D341Med (cell line): ENCODE measurements at places on chromosomes 6 and 20.

DNA sequence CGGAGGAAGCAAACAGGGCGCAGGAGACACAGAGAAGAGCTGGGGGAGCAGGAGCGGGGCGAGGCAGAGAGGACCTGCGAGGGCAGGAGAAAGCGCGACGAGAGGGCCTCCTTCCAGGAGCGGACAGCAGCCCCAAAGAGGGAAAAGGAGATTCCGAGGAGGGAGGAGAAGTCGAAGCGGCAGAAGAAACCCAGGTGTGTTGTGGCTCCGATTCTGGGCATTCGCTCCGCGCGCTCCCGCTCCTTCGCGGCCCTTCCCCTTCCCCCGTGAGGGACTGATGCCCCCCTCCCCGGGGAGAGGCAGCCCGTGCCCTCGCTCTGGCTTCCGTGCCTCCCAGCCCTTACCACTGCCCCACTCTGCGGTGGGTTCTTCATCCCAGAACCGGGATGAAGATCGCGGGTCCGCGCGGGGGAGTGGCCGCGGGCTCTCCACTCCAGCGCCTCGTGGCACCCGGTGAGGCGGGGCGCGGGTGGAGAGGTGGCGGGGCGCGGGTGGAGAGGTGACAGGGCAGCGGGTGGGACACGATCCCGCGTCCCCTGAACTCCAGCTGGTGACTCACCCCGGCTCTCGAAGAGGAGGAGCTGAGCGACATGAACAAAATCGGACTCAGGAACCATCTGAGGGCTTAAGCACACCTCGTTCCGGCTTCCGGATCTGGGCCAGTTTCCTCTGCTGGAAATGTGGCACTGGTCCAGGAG, 22.4 kb downstream of the TMC2 start:
- no peak for DNase-seq

DNA sequence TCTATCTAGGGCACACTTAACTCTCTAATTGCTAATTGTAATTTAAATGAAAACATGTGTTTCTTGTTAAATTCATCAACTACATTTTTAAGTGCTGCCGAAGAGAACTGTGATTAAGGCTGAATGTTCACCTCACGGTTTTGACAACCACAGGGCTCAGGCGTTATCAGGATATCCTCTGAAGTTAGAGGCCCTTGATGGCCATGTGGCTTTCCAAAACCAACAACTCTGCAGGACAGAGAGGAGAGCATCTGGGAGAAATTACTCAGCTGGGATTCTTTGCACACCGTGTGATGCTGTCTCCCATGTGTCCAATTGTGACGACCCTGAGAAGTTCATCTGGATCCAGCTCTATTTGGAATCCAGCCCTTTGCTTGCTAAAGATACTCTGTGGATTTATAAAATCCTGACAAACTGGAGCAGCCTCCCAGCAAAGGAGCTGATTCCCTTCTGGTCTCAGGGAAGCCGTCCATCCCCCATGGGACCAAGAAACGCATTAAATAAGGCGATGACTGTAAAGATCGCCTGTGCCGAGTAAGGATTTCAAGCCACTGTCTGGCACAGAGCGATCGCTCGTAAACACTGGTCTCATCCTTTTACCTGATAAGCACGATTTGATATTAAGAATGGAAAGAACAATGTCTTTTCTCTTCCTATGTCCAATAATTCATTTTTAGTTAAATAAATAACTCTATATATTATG, 401.1 kb downstream of the CD83 start:
- DNase-seq, result peak; percentile 77

DNA sequence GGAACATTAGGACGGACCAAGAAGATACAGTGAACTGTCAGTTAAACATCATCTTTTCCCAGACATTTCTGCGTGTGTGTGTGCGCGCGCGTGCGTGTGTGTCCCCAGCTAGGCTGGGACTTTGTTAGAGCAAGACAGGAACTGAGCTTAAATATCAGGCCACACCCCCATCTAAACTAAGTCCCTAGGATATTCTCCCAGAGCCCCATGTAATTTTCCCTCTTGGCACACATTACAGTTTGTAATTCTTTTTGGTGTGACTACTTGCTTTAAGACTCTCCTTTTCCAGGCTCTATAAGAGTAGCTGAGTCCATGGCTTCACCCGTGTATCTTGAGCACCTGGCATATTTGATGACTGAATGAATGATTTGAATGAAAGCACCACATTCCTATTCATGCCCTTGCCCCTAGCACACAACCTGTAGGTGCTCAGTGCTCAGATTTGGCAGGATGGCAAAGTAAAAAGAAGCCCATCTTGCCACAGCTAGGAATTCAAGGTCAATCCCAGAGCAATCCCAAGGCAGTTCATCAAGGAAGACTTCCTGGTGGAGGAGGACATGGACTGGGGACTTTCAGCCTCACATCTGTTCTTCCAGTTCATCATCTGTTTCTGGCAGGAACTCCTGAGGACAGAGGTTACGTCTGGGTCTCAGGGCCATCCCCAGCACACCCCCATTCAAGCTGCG, 69.2 kb downstream of the MRPL14 start:
- no peak for DNase-seq

GRCh38 chr6:145384503-145384902, 350.8 kb downstream of the EPM2A start:
- DNase-seq, result no peak

- no peak for DNase-seq
Observed at GRCh38 chr6:132259070-132259469, 142.2 kb downstream of the MOXD1 start.

GRCh38 chr20:59955131-59955796, 3.0 kb upstream of the CDH26 start:
- DNase-seq, result peak; percentile 59

- no peak for DNase-seq
Observed at GRCh38 chr20:46621492-46621891, 29.8 kb downstream of the SLC13A3 start.

- DNase-seq, result no peak
Observed at GRCh38 chr6:168606722-168607121, 165.7 kb downstream of the SMOC2 start.

- no peak for DNase-seq
Observed at GRCh38 chr20:21087862-21088540, 18.2 kb downstream of the LINC00237 start.

GRCh38 chr6:29553268-29554057, 6.1 kb downstream of the UBD start:
- peak; percentile 45 for DNase-seq

DNA sequence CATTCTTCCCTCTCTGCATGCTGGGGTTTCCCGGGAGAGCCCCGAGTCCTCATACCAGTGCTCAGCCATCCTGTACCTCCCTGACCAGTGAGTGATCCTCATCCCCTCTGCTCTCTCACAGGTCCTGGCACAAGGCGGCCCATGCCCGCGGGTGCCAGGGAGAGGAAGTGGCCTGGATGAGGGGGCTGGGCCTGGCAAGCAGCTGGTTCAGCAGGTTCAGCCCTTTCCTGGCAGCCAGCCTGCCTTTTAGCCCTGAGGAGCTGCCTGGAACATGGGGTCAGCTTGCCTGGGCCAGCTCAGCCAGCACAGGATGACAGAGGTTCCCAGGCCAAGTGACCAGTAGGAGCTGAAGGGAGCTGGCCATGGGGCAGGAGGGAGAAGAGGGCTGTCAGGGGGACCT, 10.9 kb downstream of the MOCS1 start:
- DNase-seq, result no peak

GRCh38 chr6:100892693-100893092, 11.6 kb upstream of the ASCC3 start:
- DNase-seq, result no peak
